ENCODE measurements at places on chromosomes 4 and X.

GRCh38 chrX:115642311-115642710, 81.3 kb downstream of the PLS3 start:
- no peak for DNase-seq

DNA sequence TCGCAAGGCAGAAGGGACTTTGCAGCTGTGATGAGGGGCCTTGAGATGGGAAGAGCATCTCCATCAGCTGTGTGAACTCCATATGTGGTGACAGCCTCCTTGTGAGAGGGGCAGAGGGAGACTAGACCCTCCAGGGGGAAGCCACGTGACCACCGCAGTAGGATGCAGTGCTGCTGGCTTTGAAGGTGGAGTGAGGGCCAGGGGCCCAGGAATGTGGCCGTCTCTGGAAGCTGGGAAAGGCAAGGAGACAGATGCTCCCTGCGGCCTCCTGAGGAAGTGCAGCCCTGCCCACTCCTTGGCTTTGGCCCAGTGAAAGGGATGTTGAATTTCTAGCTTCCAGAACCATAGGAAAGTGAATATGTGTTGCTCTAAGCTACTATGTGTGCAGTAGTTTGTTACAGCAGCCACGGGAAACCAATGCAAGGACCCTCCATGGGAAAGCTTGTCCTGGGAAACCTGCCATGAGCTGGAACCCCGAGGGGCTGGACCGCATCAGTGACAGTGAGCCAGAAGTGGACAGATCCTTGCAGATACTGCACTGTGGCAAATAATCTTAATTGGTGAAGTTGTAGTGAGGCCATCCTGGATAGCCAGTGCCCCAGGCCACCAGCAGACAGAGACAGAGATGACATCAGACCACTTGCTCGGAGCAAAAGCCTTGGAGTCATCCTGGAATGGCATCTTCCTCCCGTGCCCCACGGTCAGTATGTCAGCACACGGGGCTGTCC, 35.4 kb upstream of the SORCS2 start:
- no peak for DNase-seq

DNA sequence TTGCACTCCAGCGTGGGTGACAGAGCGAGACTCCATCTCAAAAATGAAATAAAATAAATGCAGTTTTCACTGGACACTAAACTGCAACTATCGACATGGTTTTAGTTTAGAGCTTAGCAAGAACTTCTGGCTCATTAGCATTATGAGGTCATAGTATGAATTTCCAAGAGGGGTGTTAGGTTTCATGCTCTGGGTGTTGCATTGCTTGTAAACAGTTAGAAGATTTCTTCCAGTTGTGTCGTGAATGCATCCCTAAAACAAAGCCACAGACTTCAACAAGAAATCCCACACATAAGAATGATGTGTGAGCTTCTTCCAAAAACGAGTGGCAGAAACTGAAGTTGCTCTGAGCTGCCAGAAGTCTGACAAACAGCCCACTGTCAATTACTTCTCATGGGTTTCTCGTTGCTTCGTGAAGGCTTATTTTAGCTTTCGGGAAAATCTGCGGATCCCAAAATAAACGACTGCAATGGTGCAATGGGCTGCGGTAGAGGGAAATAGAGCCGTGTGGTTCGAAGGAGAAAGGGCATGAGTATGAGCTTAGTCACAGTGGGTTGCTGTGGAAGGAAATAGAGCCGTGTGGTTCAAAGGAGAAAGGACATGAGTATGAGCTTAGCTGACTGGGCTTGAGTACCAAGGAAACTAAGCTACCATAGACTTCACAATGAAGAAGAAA, 354.9 kb downstream of the DHRSX start:
- no peak for DNase-seq

DNA sequence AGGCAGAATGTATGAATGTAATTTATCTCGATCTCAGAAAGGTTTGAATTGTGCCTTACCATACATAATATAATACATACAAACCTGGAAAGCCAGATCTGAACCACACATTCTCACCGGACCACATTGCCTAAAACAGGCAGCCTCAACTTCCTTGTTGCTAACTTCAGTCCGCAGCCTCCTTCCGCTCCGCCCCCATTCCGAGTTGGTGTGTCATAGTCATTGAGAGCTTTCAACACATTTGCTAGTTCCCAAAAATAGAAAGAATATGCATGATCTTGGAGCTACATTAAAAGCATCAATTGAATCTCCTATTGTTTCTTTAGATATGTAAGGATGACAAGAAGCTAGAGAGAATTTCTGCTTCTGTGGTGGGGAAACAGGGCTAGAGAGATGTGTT, 127.2 kb downstream of the ARHGEF9 start:
- DNase-seq: no peak

GRCh38 chr4:48698029-48698971, 81.8 kb downstream of the FRYL start:
- no peak for DNase-seq

DNA sequence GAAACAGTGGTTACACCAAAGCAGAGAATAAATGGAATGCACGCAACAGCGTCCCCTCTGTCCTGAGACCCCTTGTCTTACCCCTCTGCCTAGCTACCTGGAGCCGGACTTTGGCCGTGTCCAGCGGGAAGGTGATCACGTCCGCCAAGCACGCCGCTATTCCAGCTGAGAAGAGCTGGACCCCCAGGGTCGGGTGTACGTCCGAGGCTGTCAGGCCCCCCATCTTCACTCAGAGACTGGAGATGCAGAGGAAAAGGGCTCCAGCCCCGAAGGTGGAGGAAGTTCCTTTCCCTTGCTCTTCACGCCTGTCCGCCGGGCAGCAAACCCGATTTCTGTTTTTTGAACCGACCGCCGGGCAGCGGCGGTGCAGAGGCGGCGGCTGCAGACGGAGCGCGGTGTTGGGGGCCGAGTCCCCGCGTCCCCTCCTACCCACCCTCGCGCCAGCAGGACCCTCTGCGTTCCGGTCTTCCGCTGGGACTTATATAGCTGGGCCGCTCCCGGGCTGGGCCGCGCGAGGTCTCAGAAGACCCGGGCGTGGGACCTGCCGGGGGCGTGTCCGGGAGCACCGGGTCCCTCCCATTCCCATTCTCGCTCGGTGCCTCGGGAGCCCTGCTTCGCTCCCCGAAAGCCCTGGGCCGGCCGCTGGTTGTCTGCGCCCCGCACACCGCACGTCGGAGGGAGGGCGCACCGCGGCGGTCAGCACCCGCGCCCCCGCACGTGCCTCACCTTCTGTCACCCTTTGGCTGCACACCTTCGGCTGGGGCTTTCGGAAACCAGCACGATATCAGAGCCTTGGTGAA, at the start of gene UCP1:
UCP1 (minus strand) TSS at position 455 of the 800 bp plus-strand sequence; CDS start at position 223, 232 bp downstream.
- DNase-seq: no peak

DNA sequence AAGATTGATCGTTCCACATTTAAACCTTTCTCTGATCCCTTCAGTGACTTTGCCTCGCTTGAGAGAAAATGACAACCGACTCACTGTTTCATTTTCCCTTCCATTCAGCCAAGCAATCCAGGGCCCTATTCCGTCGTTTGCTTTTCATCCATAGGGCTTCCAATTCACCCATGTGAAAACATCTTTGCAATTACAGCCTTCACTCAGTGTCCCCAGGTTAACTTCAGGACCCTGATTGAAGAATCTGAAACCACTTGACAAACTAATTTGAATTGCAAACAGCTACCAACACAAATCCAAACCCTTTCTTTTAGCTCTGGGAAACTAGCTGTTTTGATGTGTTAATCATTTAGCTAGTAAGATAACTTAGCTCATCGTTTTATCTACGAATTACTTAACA, 120.2 kb upstream of the FAM9C start:
- DNase-seq: no peak

DNA sequence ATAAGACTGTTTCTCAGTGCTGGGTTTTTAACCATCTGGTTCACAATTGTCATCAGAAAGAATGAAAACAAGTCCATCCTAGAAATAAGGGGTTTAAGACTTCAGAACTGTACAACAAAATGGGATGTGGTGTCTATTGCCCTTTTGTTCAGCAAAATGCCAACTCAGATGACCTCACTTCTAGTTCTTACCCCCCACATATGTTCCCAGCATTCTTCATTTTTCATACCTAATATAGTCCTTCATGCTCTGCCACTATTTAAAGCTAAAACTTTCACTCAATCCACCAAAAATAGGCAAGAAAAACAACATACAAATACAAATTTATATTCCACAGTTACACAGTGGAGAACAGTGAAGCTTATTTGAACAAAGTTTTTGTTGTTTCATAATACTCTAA, 111.4 kb downstream of the SORBS2 start:
- DNase-seq: no peak

DNA sequence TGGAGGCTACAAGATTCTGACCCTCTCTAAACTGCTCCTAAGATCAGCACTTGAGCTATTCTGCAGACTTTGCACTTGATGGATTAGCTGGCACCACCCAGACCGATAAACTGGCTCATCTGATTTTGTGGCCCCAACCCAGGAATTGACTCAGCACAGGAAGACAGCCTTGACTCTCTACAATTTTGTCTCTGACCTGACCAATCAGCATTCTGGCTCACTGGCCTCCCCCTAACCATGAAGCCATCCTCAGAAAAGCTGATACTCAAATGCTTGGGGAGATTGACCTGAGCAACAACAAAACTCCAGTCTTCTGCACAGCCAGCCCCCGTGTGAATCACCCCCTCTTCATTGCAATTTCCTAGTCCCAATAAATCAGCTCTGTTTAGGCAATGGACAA, 195.4 kb upstream of the PPP1R2C start:
- no peak for DNase-seq

- DNase-seq: peak; percentile 12
Measured at GRCh38 chrX:140440876-140441275, 64.0 kb downstream of the SOX3 start.

DNA sequence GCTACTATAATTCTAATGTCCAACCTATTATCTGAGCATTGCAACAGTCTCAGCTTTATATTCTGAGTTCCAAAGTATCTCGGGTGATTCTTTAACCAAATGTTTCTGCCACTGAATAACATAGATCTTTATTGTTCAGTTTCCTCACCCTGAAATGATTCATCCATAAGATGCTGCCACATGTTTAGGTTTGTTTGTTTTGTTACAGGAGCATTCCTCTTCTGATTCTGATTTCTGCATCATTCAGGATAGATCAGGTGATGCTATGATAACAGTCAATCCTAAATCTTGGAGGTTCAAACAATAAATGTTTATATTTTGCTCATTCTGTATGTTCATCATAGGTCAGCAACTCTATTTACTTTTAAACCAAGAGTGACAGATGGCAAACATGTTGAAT, 927.6 kb downstream of the PCDH7 start:
- no peak for DNase-seq

DNA sequence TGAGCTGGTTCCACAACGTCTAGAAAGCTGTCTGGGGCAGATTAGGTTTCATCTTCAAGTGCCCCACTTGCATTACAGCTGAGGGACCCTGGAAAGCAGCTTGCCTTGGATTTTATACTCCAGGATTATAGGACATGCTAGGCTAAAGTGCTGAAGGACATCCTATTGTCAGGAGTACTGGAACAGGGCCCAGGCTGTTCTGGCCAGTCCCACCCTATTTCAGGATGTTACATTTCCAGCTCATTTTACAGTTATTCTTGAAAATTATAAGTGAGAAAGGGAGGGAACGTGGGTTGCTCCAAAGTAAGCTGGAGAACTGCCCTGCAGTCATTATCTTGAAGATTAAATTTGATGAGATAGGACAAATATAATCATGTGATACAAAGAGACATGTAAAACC, 71.0 kb upstream of the UGT8 start:
- DNase-seq: no peak

GRCh38 chrX:140723121-140723715, 13.7 kb downstream of the LINC00632 start:
- DNase-seq: no peak

DNA sequence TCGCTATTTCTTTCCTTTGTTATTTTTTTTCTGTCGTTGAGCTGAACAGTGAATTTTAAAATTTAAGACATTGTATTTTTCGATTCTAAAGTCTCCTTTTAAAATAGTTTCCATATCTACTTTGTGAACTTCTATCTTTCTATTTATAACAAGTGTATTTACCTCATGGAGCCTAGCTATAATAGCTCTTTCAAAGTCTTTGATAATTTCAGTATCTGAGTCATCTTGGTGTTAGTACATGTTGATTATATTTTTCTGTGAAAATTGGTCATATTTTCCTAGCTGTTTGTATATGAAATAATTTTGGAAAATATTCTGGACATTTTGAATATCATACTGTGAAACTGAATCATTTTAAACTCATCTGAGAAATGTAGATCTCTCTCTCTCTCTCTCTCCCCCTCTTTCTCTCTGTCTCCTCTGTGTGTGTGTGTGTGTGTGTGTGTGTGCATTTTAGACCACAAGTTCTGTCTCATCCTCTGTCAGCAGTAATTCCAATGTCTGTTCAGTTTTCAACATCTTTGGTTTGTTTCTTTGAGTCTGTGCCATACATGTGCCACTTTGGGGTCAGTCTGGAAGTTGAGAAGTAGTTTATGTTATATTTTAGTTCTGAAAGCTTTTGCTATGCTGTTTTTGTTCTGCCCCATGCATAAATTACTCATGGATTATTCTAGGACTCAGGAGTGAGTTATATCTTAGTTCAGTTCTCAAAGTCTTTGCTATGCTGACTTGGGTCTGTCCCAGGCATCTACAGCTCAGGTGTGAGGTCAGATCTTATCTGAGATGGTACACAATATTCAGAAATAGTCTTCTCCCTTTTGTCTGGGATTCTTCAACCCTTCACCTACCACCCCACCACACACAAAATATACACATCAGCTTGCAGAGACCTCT, 366.4 kb upstream of the CASK start:
- DNase-seq: no peak

DNA sequence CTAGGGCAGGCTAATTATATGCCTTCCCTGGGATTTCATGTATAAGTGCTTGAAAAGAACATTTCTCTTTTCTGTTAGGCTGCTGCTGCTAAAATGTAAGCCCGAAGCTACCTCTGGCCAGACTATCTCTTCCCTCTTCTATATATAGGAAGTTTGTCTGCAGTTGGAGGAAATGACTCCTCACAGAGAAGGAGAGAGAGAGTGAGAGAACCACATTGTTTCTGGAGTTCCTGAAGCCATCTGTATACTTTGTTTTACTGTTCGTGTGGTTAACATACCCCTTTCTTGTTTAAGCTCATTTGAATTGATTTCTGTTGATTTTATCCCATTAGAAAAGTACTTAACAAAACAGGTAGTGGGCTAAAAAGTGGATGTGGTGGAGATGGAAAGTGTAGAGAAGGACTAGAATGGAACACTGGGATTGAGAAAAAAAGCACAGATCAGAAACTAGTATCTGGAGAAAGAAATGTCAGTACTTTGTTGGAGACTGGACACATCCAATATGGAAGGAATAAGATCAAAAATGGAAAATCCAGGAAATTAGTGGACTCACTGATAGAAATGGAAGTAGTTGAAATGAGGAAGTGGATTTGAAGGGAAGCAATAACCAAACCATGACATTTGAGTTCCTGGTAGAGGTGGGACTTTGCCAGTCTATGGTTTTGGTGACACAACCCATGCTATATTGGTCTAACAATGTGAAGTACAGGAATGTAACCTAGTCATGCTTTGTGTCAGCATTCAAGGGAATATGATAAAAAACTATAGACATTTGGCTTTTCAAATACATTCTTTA, 112.6 kb downstream of the TMA16 start:
- no peak for DNase-seq

DNA sequence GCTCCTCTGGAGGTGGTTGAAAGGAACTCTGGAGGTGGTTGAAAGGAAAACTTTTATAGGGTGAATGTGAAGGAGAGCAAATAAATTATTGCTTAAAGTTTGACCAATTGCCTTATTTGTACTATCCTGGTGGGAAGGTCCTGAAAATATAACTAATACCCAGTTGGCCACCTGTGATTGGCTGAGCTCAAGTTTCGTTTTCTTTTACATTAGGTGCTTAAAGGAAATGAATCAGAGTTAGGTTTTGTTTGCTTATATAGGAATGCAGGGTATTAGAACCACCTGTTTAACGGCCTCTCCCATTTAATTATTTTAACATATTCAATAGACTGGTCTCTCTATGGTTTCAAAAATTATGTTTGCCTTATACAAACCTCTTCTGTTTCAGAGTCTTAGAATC, 497.6 kb downstream of the PRR32 start:
- no peak for DNase-seq

Measured in left kidney (tissue), 8 donors.